GM06990 (cell line): ENCODE measurements at places on chromosomes 5 and 9.

DNA sequence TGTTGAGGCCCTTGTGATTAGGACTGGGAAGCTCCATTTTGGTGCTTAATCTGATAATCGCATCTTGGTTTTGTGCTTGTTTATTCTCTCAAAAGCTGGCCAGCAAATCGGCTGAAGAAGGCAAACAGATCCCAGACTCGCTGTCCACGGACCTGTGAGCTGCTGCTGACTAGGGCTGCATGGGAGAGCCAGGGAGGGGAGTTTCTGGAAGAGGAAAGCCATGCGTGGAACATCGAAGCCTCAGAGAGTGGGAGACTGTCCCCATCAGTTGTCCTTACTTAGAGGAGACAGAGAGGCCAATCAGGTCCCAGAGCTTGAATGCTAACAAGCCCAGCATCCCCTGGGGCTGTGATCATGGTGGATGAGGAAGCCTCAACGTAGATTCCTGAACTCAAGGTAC, 23.0 kb upstream of the FOXI1 start:
- no peak for DNase-seq

DNA sequence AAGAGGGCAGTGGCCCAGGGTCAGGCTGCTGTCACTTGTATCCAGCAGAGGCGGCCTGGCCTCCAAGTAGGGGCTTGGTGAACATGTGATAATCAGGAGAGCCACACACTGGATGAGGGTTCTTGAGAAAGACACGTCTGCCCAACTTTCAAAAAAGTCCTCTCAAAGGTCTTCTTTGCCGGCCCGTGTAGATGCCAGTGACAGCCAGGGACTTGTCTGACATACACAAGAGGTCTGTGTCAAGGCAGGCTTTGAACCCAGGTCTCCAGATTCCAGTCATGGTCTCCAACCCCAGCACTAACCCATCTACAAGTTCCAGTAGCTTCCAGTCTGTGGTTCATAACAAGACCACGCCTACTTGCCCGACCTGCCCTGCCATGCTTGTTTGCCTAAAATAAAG, 7.9 kb upstream of the AMBP start:
- DNase-seq, result no peak

DNA sequence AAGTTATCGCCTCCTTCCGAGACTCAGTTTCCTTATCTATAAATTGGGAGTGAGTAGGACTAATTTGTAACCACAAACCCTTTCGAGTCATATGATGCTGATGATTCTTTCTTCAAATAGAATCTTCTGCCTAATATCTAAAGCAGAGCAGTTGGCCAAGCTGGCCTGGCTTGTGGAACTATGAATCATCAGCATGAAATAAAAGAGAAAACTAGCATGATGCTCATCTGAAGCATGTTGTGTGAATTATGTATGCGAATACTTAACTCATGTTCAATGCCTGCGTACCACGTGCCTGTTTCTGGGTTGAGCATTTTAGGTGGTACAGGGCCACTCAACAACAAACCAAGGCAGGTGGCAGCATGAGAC, 15.0 kb upstream of the ORM1 start:
- no peak for DNase-seq

- no peak for DNase-seq
These were observed 8.8 kb downstream of the FAM200C start for GRCh38 chr5:160390787-160391696.

- DNase-seq, result no peak
These were observed 24.8 kb upstream of the TLR4 start for GRCh38 chr9:117679416-117679815.

DNA sequence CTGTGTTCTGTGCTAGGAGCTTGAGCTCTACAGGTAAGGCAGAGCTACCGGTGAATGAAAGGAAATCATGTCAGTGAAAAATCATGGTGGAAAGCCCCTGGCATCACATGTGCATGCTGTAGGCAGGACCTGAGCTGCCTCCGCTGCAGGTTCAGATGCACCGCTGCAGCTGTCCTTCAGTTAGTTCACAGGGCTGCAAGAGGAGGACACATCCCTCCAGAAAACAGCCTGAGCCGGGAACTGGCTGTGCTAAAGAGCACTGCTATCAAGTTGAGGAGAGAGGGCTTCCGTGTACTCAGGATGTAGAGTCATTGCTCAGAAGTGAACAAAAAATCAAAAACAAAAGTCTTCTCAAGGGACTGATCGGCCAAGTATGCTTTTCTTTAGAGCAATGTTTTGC, 138.6 kb downstream of the ERCC6L2 start:
- no peak for DNase-seq

DNA sequence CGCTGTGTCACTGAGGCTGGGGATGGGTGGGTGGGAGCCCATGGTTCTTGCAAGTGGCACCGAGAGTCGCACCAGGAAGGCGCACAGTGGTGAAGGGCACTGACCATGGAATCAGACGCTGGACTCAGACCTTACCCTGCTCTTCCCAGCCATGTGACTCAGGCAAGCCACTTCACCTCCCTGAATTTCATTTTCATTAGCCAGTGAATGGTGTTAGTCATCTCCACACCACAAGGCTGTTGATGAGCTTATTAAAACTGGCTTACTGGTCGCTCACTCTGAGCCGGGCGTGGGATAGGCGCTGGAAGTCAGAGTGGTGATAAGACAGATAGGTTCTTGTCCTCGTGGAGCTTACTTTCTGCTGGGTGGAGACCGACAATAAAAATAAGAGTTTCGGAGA, 25.1 kb downstream of the FGF18 start:
- DNase-seq, result no peak

- no peak for DNase-seq
These were observed 793.1 kb downstream of the CDH9 start for GRCh38 chr5:26245321-26245720.

- no peak for DNase-seq
These were observed 22.7 kb upstream of the UBLCP1 start for GRCh38 chr5:159240301-159240870.

DNA sequence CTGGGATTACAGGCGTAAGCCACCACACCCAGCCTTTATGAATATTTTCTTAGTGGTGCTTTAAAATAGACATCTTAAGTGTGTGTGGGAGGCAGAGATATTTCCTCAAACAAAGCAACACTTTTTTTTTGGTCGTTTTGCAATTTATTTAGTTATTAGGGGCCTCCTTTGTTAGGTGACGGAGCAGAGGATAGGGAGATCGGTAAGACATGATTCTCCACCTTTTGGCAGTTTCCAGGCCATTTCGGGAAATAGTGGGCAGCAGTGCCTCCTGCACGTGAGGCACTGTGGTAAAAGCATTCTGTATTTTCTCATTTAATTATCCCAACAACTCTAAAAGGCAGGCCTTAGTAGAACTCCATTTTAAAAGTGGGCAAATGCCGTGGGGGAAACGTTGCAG, 1.9 kb downstream of the OCLN start:
- no peak for DNase-seq

- DNase-seq, result no peak
These were observed 31.6 kb downstream of the IER5L start for GRCh38 chr9:129146441-129146941.

- DNase-seq, result no peak
These were observed 91.5 kb downstream of the TLE4 start for GRCh38 chr9:79663300-79663699.

DNA sequence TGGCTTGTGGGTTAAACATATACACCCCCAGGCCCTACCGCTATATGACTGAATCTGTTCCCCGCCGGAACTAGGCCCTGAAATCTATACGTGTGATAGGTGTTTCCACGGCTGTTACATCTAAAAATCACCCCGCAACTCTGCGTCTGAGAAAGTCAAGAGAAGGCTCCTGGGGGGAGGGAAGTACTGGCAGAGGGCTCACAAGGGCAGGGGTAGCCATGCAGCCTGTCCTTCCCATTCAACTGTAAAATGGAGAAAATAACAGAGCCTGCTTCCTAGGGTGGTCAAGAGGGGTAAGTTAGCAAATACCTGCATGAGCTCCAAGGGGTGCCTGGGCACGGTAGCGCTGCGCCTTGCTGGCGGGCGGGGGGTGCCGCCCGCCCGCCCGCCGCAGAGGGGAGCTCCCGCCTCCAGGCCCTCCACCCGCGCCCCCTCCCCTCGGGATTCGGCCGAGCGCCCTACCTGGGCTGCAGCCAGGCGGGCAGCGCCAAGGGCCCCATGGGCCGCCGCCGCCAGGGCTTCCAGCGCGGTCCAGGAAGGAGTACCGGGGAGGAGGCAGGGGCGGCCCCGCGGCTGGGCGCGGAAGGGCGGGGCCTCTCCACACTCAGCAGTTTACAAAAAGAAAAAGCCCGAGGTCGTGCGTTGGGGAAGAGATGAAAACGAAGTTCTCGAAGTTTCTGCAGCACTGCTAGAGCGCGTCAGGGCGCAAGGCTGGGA, at the start of gene HACD4:
Gene HACD4 (minus strand): TSS at position 550 of the 717 bp plus-strand sequence. CDS start 50 bp downstream, at position 500.
- DNase-seq, result peak; percentile 83

- DNase-seq, result no peak
These were observed 143.3 kb downstream of the ARSB start for GRCh38 chr5:78841767-78842166.

GRCh38 chr9:125845271-125845808, 98.2 kb downstream of the PBX3 start:
- DNase-seq, result no peak

DNA sequence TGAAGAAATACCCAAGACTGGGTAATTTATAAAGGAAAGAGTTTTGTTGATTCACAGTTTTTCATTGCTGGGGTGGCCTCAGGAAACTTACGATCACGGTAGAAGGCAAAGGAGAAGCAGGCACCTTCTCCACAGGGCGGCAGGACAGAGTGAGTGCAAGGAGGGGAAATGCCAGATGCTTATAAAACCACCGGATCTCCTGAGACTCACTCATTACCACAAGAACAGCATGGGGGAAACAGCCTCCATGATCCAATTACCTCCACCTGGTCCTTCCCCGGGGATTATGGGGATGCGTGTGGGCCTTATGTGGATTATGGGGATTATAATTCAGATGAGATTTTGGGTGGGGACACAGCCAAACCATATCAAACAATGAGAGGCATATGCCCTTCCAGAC, 18.5 kb upstream of the RORB start:
- no peak for DNase-seq

DNA sequence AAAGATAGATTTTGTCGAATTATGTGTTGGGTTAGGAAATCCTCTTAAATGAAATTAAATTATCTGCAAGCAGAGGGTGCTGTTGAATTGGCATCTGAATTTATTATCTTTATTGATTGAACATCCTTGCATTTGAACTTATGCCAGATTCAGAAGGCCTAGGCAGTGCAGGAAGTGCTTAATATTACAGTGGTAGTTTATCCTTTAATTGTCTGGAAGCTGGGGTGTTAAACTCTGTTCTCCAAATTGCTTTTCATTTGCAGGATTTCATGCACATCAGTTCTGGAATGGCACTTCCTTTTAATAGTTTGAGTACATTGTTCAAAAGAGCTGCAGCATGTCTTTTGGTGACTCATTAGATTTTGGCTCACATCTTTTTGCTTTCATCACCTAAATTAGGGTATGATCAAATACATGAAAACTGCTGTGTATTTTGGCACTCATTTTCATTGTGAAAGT, 186.3 kb downstream of the KDM4C start:
- no peak for DNase-seq

DNA sequence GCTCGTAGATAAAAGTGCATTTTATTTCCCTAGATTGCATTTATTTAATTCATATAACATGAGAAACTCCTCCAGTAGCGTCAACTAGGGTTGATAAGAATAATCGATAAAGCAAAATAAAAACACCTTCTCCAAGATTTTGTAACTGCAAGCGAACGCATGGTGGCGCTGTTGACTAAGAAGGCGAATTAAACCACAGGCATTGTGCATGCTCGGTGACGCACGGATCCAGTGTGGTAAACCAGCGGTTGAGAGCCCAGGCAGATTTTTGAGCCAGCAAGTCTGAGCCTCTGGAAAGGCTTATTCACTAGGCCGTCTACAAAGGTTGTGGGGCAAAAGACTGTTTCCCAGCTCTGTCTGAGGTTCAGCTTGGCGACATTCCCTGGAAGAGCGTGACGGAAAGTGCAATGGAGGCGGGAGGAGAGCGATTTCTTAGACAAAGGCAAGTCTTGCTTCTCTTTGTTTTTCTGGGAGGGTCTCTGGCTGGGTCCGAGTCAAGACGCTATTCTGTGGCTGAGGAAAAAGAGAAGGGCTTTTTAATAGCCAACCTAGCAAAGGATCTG, at the start of gene PCDHB3:
Gene PCDHB3 (plus strand): TSS at position 231 of the 563 bp plus-strand sequence. CDS start 177 bp downstream, at position 408.
- no peak for DNase-seq

DNA sequence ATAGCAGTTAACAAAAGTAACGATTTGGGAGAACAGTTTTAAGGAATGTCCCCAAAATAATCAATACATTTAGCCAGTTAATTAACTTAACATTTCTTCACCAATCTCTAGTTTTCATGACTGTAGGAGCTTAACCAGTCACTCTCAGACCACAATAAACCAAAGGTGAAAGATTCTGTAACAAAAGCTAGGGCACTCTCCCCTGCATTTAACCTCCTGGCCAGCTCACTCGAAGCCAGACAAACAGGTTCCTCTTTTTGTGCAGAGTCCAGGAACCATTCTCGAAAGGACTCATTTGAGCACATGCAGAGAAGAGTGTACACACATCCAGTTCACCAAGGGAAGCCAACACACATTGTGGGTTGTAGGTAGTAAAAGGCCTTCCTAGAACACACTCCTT, 6.5 kb downstream of the IL7R start:
- DNase-seq, result no peak

GRCh38 chr9:138114501-138115245, 237.1 kb downstream of the CACNA1B start:
- DNase-seq, result no peak
